Left ventricle myocardium inferior (tissue), 1 donor: ENCODE measurements at places on chromosomes 12 and 14.
A peak's percentile ranks its signal among the peaks of the same experiment; 100 is the strongest.

- DNase-seq = no peak
Measured at GRCh38 chr12:108531929-108532848, 17.1 kb downstream of the FICD start.

DNA sequence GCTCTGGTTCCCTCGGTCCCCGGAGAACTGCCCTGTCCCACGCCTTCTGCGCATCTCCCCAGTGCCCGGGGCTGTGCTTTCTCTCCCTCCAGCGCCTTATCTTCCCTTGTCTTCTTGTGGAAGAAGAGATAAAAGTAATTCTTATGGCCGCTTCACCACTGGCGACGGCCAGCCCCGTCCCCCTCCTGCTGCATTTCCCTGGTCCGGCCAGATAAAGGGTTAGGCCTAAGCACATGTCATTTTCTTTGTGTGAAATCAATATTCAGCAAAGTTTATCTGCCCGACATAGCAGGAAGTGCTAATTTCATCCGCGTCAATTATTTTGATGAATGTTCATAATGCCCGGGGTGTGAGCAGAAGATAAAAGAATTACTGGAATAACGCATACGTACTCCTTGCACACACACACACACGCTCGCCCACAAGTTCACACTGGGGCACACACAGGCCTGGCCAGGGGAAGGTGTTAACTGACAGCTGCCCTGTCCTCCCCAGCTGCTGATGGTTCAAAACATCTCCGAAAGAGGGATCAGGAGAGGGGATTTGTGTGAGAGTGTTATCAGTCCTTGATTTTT is 177.7 kb upstream of the LHX5 start:
- no peak for DNase-seq

- DNase-seq = no peak
Measured at GRCh38 chr12:123129621-123130020, 21.3 kb downstream of the PITPNM2 start.

- DNase-seq = no peak
Measured at GRCh38 chr12:13374793-13375192, 178.3 kb downstream of the EMP1 start.

- DNase-seq = no peak
Measured at GRCh38 chr12:91256411-91256810, 73.8 kb upstream of the DCN start.

DNA sequence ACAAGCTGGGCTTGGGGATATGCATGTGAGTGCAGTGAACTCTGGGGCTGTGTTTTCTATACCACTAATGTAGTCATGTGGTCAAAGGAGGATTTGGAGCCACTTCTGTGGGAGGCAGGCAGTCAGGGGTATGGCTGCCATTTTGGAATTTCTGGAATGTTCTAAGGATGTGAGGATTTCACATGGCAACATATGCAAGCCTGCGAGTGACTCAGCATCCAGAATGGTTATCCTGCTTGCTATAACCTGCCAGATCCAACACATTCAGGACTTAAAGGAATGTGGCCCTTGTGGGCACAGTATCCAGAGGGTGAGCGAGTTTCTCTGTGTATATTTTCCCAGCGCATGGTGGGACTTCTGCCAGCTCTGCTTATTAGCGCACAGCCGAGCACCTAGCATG is 249.2 kb upstream of the PWP1 start:
- no peak for DNase-seq

GRCh38 chr14:91405241-91405721 is 12.3 kb downstream of the CCDC88C start:
- DNase-seq = no peak

- DNase-seq = no peak
Measured at GRCh38 chr14:68442828-68443629, 349.8 kb downstream of the ZFP36L1 start.

GRCh38 chr12:11922361-11922760 is 148.4 kb upstream of the BCL2L14 start:
- no peak for DNase-seq

- DNase-seq = no peak
Measured at GRCh38 chr12:32146074-32146873, 39.6 kb downstream of the BICD1 start.

- no peak for DNase-seq
Measured at GRCh38 chr12:26226122-26226521, 30.7 kb downstream of the SSPN start.

DNA sequence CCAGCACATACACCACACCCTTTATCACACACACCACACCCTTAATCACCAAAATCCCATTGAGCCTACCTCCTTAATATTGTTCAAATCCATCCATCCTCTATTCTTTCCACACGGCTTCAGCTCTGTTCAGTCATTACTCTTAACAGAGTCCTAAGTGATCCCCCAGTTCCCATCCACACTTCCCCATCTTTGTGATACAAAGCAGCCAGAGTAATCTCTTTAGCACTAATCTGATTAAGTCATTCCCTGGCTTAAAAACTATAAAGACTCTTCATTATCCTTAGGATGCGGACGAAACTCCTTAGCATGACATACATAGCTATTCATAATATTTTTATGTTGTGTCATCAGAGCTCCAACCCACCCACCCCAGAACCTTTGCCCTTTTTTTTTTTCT is 14.7 kb upstream of the MFAP5 start:
- DNase-seq = no peak

DNA sequence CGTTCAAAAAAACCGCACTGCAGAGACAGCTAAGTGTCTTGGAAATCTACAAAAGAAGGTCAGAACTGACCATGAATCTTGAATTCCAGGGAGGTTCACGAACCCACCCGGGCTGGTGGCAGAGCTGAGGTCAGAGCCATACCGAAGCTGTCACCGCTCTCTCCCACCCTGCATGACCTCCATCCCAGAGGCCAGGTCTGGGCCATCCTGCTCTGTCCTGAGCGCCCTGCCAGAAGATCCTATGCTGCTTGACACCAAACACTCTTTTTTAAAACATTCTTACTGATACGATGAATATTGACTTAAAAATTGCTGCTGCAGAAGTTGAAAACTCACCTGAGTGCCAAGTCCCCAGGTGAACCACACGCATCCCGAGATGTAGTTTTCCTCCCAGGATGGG is 329.1 kb upstream of the FKBP4 start:
- DNase-seq = no peak

- no peak for DNase-seq
Measured at GRCh38 chr12:92871116-92871515, 58.0 kb downstream of the EEA1 start.

DNA sequence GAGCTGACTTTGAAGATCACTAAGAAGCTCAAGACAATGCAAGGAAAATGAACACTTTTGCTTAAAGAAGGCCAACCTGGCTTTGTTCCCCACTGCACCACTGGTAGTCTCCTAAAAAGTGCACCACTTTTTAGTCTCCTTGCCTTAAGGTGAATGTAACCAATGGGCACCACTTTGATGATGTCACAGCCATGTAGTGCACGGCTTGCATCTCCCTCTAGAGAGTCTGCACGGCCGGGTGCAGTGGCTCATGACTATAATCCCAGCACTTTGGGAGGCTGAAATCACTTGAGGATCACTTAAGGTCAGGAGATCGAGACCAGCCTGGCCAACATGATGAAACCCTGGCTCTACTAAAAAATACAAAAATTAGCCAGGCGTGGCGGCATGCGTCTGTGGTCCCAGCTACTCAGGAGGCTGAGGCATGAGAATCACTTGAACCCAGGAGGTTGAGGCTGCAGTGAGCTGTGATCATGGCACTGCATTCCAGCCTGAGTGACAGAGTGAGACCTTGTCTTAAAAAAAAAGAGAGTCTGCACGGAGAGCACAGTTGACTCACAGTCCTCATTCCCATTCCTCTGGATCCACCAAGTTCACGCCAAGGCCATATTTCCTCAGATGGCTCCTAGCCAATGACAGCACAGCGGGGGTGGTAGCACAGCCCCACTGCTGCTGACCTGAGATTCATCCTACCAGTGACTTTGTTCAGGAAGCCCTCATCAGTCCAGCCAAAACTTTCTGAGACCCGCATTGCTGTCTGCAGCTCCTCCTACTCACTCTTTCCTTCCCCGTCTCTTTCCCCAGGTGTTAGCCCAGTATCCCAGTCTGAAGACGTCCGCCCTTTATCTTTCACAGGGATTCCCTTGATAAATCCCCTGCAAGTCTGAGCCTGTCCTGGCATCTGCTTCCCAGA is 16.5 kb upstream of the IFT81 start:
- peak; percentile 20 for DNase-seq

GRCh38 chr14:56342494-56342942 is 224.3 kb downstream of the PELI2 start:
- DNase-seq = no peak

DNA sequence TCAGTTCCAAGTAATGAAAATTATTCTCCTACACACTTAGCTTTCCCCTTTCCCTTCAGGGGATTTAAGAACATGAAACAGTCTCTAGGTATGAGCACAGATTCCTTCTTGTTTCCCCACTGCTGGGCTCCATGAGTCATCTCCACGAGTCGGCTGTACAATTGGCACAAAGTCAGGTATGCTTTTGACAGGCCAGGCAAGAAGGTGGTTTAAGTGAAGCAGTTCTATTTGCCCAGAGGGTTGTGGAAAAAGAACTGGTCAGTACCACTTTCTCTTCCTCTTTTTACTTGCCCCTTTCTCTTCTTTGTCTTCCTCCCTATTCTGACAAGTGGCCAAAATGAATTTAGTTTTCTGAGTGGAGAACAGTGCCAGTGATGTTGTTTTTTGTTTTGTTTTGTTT is 16.3 kb downstream of the DYNC1H1 start:
- no peak for DNase-seq

DNA sequence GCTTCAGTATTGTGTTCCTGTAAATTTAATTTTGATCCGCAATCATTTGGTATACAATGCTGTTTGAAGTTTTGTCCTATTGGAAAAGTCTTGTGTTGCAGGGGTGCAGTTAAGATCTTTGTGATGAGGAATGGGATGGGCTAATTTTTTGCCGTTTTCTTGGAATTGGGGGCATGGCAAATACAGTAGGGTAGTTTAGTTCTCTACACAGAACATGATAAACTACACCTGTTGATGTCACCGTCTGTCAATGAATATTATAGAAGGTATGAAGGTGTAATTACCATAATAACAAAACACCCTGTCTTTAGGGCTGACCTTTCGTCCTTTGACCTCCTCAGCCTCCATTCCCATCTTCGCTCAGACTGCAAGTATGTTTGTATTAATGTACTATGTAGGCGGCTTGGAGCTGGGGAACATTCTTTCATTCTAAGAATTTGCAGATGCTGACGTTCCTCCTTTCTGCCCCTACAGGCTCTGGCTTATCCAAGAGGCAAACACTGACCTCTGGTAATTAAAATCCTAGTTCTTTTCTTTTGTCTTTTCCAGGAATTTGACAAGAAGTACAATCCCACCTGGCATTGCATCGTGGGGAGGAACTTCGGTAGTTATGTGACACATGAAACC is 1.7 kb downstream of the DYNLL1 start:
- DNase-seq = no peak

GRCh38 chr12:44000309-44000952 is 164.6 kb downstream of the TMEM117 start:
- DNase-seq = no peak

DNA sequence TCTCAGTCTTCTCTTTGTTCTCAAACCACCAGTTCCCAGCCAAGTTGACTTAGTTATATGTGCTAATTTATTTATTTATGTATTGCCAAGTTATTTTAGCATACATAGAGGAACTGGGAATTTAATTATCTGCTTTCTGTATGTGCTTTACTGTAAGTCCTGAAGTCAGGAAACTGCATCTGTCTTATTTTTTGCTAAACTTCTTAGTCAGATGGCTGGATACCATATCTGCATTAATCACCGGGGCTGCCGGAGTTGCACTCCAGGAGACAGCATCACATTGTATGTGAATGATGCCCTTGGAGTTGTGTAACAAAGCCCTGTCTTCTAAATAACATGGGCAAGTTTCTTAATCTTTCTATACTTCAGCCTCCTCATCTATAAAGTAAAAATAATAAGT is 96.2 kb downstream of the MON2 start:
- no peak for DNase-seq

DNA sequence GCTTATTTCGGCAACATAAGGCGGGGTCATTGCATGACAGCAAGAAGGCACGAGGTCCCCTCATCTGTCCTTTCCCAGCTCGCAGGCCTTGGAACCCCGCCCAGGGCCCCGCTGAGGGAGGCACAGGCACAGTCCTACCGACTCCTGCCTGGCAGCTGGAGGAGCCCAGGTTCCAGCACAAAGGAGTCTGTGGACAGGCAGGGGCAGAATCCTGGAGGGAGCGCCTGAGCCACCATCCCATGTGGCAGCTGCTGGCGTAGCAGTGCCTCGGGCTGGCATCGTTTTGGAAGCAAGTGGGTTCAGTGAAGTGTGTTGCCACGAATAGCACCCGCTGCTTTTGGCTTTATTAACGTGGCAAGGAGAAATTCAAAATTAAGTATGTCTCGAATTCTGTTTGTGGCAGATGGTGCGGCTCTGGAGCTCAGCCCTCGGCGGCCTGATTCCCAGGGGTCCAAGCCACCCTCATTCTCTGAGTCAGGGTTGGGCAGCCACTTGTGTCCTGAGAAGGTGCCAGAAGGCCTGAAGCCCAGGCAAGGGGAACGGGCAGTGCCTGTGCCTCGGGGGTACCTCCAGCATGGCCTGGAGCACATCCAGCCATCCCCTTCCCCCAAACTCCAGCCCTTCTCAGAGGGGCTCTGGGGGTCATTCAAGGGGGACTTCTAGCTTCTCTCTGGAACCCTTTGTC is 35.9 kb downstream of the SLC8B1 start:
- peak; percentile 85 for DNase-seq

GRCh38 chr12:62774794-62775193 is 160.2 kb downstream of the PPM1H start:
- DNase-seq = no peak

GRCh38 chr12:53233671-53234121 is 1.7 kb upstream of the RARG start:
- no peak for DNase-seq

- DNase-seq = no peak
Measured at GRCh38 chr12:94092516-94093241, 55.7 kb upstream of the PLXNC1 start.

DNA sequence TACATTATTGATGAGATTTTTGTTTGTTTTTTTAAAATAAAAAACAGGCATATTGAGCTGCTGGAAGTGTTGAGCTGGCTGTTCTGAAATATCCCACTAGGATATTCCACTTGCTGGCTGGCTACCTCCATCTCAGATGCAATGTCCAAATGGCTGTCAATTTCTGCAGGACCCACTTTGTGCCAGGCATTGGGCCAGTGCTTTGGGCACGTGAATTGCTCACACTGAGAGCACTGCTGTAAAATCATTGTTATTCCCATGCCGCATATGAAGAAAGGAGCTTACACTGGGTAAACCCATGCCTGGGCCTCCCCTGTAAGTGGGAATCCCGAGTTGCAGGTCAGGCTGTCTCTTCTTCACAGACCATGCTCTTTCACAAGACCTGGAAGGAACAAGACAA is 56.7 kb downstream of the RGS6 start:
- DNase-seq = peak; percentile 40

GRCh38 chr12:92434607-92435025 is 268.2 kb upstream of the PLEKHG7 start:
- DNase-seq = no peak
